ENCODE measurements at places on chromosomes 2 and 18.

DNA sequence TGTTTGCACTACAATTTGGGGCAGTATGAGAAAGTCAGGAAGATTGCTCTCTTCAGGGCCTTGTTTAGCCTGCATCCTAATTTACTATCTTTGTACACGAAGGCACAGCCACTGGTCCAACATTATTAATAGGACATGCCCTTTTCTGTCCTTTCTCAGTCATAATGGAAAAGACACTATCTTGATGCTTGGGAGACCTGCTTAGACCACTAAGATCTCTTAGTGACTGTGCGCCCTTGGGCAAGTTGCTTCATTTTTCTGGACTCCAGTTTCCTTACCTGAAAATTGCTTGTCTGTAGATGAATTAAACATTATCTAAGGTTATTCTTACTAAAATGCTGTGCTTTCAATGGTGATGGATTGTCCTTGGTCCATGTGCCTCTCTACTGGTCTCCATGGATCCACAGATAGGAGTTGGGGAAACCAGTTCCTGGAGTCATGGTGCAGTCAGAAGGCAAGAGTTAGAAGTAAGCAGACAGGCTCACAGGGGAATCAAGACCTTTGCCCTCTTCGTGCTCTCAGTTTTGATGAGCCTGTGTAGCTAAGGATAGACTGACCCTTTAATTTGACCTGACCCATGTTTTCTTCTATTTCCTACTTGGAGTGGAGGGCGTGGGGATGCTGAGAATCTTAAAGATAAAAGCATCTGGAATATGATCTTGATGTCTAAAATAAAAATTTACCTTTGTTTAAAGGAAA lies 114.0 kb downstream of the RAPGEF4 start:
- DNase-seq, result no peak

DNA sequence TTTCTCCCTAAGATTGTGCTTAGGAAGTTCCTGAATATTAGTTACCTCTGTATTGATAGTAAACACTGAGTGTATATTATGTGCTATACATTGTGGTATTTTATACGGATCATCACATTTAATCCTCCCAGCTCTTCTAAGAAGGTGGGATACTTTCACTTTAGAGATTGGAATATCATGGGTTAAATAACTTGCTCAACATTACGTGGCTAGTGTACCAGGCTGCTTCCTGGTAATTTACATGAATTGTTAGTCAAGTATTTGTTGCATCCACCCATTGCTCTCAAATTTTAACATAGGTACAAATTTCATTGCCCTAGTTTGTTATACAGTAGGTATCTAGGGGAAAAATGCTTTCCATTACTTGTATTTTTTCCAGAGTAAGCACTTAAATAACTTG lies 21.4 kb downstream of the FAM98A start:
- no peak for DNase-seq

GRCh38 chr2:38239452-38239851 lies 137.6 kb downstream of the ATL2 start:
- DNase-seq, result no peak

DNA sequence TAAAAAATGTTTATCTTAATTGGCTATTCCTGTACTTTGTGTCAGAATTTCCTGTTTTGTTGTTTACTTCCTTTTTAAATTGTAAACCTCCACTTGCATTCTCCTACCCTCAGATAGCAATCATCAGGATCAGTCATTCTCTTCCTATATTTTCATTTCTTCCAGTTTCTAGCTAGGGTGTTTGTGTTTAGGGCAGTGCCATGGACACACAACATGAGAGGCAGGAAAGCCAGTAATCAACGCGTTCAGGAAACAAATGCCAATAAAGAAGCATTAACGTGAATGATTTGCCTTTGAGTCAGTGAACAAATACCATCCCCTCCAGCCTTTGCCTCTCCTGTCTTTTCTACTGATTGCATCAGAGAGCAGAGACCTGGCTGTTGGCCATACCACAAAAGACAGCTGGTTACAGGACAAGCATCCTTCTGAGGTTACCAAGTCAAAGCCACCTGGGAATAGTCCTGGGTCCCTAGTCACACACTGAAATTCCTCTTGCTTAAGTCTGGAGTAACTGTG lies 56.7 kb upstream of the FHL2 start:
- no peak for DNase-seq

DNA sequence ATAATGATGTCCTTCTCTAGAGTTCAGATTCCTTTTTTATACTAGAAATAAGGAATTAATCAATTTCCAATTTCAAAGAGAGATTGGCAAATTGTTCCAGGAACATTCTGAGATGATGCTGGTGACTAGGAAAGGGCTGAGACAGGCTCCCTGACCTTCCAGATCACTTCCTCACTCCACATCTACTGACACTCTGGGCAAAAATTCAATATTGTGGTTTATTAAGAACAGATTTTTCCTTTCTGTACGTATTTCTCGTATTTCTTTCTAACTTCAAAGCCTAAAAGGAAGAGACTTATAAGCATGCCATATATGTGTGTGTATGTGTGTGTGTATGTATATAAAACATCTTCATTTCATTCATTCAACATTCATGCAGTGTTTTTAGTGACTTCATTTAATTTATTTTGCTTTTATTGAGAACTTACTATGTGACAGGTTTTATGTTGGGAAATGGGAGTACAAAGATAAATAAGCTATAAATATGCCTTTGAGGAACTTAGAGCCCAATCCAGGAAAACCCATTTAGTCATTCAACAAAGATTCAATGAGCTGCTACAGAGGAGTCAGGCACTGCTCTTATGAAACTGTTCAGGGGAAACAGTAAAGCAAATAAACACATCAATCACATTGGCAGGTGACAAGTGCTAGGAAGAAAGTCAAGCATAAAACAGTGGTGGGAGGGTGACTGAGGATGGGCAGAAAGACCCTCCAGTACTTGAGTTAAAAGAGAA lies 137.9 kb downstream of the RDH14 start:
- DNase-seq, result no peak

- no peak for DNase-seq
These were observed 223.5 kb downstream of the UBE2E3 start for GRCh38 chr2:181203916-181204315.

DNA sequence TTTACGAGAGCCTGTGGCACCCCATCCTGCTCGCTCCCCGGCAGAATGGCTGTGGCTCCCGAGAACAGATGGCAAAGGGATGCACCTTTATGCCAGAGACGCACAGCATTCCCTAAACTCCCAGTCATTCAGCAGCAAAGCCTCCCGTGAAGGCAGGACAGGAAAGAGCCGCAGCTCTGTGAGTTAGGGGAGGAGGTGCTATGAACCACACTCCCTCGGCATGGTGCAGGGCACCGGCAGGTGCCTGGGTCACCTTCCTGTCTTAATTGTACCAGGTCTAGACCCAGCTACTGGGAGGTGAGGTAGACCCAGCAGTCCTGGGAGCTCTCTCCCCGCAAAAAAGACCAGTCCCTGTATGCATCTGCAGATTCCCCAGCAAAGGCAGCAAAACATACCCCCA lies 149.8 kb downstream of the TWIST2 start:
- no peak for DNase-seq

DNA sequence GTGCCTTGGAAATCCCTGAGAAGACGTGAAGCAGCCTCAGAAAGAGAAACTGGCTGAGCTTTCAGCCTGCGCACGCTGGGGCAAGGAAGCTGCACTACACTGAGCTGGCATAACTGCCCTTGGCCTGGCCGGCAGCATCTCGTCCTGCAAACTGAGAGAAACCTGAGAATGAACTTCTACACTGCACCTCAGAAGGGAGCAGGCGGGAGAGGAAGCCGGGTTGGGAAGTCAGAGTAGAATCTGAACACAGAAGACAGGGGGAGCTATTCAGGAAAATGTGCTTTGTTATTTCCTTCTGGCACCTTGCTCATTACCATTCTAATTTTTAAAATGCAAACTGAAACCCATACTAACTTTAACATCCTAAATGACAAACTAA lies 70.9 kb downstream of the ZEB2 start:
- peak; percentile 57 for DNase-seq

DNA sequence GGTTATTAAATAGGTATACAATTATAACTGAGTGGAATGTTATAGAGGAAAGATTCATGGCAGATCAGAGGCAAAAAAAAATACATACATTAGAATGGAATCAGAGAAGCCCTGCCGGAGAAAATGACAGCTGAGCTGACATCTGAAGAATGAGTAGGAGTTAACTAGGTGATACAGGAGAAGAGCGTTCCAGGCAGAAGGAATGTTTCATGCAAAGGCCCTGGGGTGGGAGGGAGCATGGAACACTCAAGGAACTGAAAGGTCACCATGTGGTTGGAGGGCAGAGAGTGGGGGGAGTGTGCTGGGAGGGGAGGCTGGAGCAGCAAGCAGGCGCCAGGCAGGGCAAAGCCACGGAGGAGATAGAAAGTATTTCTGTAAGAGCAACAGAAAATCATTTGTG lies 31.6 kb upstream of the CDK5R2 start:
- peak; percentile 14 for DNase-seq

GRCh38 chr2:74944987-74945787 lies 13.3 kb upstream of the POLE4 start:
- DNase-seq, result no peak

GRCh38 chr2:6392966-6393365 lies 472.7 kb downstream of the CMPK2 start:
- DNase-seq, result no peak

DNA sequence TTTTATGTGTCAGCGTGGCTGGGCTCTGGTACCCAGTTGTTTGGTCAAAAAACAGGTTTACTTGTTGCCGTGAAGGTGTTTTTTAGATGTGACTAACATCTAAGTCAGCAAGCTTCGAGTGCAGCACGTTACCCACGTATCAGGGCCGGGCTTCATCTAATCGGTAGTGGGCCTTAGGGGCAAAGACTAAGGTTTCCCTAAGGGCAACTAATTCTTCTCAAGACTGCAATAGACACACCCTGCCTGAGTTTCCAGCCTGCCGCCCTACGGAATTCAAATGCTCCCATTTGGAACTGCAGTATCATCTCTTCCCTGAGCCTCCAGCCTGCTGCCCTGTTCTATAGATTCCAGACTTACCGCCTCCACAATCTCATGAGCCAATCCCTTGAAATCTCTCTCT lies 27.7 kb downstream of the FHL2 start:
- DNase-seq, result no peak

- no peak for DNase-seq
These were observed 127.7 kb downstream of the RHBDD1 start for GRCh38 chr2:226963528-226963927.

- DNase-seq, result peak; percentile 49
These were observed 2.4 kb downstream of the MRPL44 start for GRCh38 chr2:223959688-223960087.

DNA sequence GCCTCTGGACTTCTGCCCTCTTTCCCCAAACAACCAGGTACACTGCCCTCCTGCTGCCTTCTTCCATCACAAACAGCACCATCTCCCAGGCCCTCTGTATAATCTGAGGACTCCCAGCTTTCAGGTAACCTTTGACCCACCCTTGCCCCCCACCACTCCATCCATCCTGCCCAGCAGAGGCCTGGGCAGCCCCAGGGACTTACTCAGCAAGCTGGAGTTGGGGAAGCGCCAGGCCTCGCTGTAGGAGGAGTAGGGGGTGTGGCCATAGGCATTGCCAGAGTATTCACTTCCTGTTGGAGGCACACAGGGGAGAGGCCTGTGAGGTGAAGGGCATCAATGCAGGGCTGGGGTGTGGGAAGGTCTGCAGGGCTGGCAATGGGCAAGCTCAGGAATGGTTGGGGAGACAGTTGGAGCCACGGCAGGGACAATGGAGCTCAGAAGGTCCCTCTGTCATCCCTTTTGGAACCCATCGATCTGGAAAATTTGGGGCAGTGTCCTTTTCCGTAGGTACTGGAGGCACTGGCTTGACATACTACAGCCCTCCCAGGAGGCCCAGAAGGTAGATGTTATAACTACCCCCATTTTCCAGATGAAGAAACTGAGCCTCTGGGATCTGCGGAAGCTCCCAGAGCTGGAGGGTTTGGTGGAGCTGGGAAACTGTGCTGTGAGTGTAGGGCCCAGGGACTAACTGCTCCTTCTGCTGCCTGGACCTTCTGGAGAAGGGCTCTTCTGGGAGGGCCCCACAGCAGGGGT lies 46.3 kb downstream of the PSD4 start:
- no peak for DNase-seq

- no peak for DNase-seq
These were observed 33.4 kb upstream of the GAREM2 start for GRCh38 chr2:26139269-26140183.

- DNase-seq, result no peak
These were observed 876 bp upstream of the CYP27A1 start for GRCh38 chr2:218780851-218781690.

- no peak for DNase-seq
These were observed 284.1 kb downstream of the SLC4A3 start for GRCh38 chr2:219911541-219911940.

DNA sequence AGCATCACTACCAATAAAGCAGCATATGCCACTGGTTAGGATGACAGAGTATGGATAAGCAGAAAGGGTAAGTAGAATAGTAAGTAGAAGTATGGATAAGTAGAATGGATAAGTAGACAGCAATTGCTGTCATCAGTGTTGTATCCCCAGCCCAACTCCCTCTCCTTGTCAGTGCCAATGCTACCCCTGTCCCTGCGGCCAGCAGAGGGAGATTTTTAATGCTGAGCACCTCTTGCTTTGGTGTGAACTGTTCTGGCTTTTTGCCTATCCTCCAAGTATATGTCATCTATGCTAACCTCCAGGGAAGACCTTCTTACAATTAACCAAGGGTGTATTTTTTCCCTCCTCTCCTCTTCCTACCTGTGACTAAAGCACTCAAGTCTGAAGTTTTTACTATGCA lies 136.7 kb upstream of the SPHKAP start:
- no peak for DNase-seq

DNA sequence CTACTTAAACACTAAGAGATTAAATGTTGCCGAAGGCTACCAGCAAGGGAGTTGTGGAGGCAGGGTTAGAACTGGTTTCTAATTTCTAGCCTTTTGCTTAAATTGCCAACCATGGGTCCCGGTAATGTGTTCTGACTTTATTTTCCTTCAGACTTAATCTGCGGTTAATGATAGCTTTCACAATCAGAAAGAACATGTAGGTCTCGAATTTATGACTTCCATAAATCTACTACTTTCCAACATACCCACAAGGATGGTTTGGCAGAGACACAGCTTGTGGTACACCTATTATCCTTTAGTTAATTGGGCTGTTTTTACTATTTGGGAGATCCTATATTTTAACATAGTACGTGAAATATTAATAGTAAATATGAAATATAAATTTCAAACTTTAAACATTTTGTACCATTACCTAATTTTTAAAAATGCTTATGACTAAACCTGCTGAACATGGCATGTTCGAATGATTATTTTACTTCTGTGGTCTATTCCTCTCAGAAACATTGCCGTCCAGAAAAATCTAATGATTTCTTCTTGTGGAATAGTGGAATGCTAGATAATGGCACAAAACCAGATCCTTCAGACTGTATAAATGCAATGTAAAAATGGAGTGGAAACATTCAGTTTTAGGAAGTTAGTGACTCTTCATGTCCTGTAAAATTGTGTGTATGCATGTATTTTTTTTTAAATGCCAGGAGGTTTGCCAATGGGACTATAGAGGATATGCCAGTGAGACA lies 41.3 kb downstream of the PARD3B start:
- DNase-seq, result no peak

- DNase-seq, result no peak
These were observed 43.8 kb upstream of the GORASP2 start for GRCh38 chr2:170885130-170885791.
